ENCODE measurements at places on chromosomes 3 and 15. TPM values are rescaled to one million over a fixed set of nuclear protein-coding genes. Genes with fewer than 3 reads are reported as not detected.

- no peaks in the 10 kb centered on the region for H3K4me1 ChIP-seq
- no peak overlapping the region for H3K27ac ChIP-seq
- no peaks in the 10 kb centered on the region for H3K36me3 ChIP-seq
- H3K27me3 ChIP-seq: no peaks in the 10 kb centered on the region
- no peak overlapping the region for H3K4me3 ChIP-seq
Measured at GRCh38 chr3:11250902-11251806, 21.0 kb upstream of the ATG7 start.

Gene USP8
- total RNA-seq: 52.2 TPM

Gene IRAK2
- 2.2 TPM for total RNA-seq

Gene MUC4
- not detected for total RNA-seq

Gene PRSS50
- 0.35 TPM for total RNA-seq
